GDM1 (cell line): ENCODE measurements at places on chromosomes 4 and X.
A peak's percentile ranks its signal among the peaks of the same experiment; 100 is the strongest.

DNA sequence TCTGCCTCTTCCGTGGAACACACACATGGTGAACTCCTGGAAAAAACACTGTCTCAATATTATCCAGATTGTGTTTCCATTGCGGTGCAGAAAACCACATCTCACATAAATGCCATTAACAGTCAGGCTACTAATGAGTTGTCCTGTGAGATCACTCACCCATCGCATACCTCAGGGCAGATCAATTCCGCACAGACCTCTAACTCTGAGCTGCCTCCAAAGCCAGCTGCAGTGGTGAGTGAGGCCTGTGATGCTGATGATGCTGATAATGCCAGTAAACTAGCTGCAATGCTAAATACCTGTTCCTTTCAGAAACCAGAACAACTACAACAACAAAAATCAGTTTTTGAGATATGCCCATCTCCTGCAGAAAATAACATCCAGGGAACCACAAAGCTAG lies 87.9 kb downstream of the TET2 start:
- DNase-seq: no peak

GRCh38 chr4:147640331-147640730 lies 23.1 kb downstream of the TMEM184C start:
- no peak for DNase-seq

GRCh38 chr4:11549525-11549924 lies 120.8 kb upstream of the HS3ST1 start:
- no peak for DNase-seq

- no peak for DNase-seq
Observed at GRCh38 chr4:105057370-105058105, 89.1 kb upstream of the TET2 start.

- DNase-seq: no peak
Observed at GRCh38 chr4:106766519-106766918, 269.6 kb downstream of the DKK2 start.

DNA sequence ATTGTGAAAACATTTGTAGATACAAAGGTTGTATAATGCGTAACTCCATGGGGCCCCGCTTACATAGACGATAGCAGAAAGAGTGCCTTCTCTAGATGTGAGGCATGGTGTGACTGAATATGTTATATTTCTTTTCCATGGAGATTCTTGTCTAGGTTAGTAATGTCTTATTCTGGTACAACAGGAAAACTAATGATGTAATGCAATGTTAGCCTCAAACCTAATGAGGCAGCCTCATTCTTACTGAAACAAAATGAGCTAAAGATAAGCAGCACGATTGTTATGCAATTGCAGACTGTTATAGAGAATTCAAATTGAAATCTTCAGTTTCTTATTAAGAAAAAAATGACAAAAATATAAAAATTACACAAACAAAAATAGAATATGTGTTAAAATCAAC lies 171.1 kb upstream of the ANKRD50 start:
- DNase-seq: no peak

GRCh38 chr4:94564252-94564651 lies 112.5 kb downstream of the PDLIM5 start:
- no peak for DNase-seq

- DNase-seq: peak; percentile 92
Observed at GRCh38 chr4:76148142-76148865, at the start of gene NUP54. TSS of gene NUP54 (minus strand) at chr4:76148397. CDS start at chr4:76148374, 23 bp downstream.

GRCh38 chrX:153669174-153669890 lies 4.3 kb downstream of the PNCK start:
- no peak for DNase-seq

GRCh38 chr4:175656649-175657048 lies 155.4 kb downstream of the GPM6A start:
- DNase-seq: no peak

DNA sequence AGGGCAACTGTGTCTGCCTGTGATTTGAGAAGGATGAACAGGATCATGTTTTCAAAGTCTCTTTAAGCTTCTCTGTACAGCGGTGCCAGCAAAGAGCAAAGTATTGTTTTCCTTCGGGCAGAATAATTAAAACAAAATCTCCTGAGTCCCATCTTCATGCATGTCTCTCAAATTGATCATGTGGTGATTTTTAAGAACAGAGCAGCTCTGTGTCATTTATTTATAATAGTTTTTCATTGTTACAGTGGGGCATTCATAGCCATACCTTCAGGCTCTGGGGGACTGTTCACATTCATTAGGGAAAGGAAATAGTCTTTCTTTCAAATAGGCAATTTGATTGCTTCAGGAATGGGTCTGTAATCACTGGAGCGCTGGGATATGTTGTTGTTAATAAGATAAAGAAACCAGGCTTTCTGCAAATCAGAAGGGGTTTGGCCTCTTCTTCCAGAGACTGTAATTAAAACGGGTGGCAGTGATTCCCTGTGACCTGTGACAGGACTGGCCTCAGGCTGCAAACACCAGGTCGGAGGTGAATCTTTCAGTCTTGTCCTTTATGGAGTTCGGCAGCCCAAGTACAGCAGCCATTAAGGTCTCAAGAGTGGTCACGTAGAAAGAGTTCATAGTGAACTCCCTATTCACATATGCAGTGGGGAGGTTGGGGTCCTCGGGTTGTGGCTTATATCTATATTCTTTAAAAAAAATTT lies 29.3 kb upstream of the CBR4 start:
- no peak for DNase-seq

GRCh38 chr4:122104184-122104583 lies 47.9 kb upstream of the BLTP1 start:
- DNase-seq: no peak

- no peak for DNase-seq
Observed at GRCh38 chr4:101145021-101145420, 202.3 kb downstream of the PPP3CA start.

- no peak for DNase-seq
Observed at GRCh38 chrX:79975605-79976004, 38.9 kb upstream of the TBX22 start.

GRCh38 chr4:118834070-118834469 lies 1.9 kb downstream of the SEC24D start:
- DNase-seq: no peak

DNA sequence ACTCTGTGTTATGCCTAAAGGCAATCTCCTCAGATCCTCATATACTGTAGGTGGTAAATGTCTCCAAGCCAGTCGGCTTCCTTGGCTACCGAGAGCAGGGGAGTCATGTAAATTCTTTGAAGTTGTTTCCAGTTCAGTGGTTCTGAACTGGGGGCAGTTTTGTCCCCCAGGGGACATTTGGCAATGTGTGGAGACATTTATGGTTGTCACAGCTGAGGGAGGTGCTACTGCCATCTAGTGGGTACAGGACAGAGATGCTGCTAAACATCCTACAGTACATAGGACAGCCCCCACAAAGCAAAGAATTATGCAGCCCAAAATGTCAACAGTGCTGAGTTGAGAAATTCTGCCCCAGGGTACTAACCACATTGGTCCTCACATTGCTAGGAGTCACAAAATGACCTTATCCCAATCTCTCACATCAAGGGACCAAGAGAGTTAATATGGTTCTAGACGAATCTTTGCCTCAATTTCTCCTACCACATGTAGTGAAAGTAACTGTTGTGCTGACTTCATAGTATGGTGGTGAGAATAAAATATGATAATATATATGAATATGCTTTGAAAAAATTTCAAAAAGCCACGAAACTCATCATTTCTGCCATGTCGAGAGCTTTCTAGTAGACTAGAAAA lies 104.4 kb upstream of the ARHGAP24 start:
- DNase-seq: peak; percentile 45

DNA sequence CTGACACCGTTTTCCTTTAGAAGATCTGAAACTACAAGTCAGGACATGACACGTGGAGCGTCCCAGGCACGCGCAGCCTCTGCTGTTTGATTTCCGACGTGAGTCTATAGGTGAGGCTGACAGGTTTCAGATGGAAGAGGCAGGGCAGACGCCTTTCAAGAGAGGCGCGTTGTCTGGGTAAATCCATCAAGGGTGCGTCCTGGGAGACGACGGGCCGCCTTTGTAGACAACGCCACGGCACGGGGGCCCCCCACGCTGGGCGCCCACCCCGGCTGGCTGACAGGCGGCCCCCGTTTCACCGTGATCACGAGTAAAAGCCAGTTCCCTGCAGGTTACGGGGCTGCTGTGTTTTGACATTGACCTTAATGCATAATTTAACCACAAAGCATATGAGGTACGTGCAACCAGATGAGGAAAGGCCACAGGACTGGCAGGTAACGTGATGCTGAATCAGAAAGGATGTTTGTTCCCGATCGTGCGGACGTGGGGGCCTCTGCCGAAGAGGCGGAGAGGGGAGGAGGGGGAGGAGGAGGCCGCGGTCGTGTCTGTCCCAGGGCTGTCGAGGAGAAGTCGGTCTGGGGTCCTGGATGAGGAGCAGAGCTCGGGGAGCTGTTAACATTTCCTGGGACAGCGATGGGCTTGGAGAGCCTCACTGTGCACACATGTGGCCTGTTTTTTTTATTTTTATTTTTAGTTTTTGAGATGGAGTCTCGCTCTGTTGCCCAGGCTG lies 51.1 kb upstream of the PPP2R3B start:
- DNase-seq: no peak

DNA sequence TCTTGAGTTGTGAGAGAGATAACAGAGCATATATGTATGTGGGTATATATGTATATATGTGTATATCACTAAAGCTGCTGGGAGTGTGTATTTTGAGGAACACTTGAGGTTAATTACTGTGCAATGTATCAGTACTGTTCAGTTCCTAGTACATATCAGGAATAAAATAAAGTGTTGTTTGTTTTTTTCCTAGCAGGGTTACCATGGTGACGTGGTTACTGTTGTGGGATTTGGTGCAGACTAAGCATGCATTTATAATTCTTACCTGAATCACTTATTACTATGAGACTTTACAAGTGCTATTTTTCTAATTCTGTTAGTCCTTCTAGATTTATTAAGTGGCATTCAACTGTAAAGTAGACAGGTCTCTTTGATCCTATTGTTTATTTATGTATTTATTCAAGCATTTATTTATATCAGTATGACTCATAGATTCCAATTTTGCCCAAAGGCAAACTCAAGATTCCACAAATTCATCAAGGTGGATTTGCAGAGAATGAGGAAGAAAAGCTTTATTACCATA lies 26.9 kb upstream of the BEX4 start:
- DNase-seq: no peak

DNA sequence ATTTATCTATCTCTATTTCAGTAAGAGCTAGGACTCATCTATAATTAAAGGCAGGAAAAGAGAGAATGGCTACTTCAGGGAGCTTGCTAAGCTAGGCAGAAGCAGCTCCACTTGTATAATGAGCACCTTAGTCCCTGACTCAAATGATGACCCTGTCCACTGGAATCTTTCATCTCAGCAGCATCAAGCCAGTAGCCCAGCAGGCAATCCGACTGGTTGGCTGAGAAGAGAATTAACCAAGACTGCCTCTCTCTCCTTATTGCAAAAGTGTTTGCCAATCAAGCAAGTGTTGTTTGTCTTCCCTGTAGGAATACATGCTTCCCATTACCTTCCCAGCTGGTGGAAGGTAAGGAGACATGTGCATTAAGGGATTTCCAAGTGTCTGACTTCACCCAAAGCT lies 3.9 kb upstream of the SPOCK3 start:
- DNase-seq: no peak

DNA sequence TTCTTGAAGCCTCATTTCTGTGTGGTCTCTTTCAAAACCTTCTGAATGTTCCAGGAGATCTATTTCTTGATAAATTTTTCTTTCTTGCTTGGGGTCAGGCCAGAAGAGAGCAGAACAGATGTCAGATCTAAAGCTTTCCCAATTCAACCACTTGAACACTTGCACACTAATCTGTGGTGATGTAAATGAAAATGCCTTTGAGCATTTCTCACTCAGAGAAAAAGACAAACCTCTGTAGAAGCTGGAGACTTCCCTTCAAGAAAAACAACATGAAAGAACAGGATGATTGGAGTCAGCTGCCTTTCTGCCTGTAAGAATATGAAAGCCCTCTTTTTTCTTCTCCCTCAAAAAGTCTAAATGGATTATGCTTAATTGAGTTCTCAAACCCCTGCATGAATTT lies 11.2 kb downstream of the IGFBP7 start:
- no peak for DNase-seq

- DNase-seq: no peak
Observed at GRCh38 chrX:151167791-151168345, 8.5 kb upstream of the GPR50 start.

DNA sequence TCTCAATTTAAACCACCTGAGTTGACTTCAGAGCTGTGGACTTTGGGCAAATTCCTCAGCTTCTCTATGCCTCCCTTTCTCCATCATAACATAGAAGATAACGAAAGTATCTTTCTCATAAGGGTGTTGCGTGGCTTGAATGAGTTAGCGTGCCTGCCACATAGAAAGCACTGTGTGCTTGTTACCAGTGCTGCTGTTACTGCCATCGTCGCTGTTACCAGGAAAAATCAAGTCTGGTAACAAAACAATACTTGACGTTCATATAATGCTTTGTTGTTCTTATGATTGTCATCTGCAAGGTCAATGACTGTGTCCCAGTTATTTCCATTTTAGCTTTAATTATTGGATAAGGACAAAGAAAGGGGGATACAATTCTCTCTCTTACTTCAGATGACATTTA lies 64.4 kb downstream of the DDX60L start:
- DNase-seq: no peak

DNA sequence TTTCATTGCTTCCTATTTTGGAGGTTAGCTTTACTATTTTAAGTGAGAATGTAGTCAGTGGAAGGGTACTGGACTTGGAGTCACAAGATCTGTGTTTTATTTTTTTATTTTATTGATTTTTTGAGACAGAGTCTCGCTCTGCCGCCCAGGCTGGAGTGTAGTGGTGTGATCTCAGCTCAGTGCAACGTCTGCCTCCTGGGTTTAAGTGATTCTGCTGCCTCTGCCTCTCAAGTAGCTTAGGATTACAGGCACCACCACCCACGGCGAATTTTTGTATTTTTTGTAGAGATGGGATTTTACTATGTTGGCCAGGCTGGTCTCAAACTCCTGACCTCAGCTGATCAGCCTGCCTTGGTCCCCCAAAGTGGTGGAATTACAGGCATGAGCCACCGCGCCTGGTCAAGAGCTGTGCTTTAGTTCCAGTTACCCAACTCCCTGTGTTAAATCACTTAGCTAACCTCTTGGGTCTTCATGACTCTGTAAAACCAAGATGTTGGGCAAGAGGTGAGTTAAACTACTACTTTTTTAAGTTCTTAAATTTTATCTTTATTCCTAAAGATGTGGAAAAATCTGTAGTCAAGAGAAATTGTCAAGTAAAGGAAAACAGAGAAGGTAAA lies 11.2 kb downstream of the USP9X start:
- no peak for DNase-seq

GRCh38 chr4:125313497-125313896 lies 1.3 kb upstream of the FAT4 start:
- DNase-seq: peak; percentile 44

- DNase-seq: no peak
Observed at GRCh38 chrX:36407836-36408235, 488.3 kb downstream of the CFAP47 start.
